ENCODE measurements at places on chromosomes 7 and 10.
A peak's percentile ranks its signal among the peaks of the same experiment; 100 is the strongest.

DNA sequence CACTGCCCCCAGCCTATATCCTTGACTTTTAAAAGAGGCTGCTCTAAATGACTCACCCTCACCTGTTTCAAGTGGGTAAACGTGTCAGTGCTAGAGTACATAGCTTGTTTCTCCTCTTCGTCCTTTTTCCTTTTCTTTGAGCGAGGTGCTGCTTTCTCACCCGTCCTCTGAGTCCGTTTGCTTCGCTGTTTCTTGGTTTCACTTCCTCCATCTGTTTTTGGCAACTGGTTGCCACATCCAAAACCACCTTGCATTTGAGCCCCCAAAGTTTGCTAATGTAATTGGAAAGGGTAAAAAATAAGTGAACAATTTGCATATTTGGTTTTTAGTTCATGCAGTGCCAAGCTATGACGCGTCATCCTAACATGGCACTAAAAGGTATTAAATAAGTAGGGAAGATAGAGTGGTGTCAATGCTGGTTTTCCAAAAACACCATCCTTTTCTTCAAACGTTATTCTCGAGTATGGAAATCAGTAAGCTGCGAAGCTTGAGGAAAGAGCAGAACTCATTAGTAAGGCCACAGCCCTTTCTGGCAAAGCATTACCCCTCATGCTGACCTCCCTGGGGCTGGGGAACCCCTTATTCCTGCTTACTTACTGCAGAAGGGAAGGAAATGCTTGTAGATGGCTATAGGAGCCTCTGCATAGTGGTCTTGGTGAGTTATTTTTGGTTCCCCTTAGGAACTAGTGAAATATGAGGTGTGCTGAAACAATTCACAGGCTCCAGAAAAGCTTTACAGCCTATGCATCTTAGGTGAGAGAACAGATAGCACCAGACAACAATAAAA, 133.5 kb downstream of the GALNT11 start:
- H3K4me3 ChIP-seq = no peak overlapping the region
- peaks cover 12% of the 10 kb centered on the region for H3K36me3 ChIP-seq
- H3K27ac ChIP-seq = no peak overlapping the region
- no peak for DNase-seq
- H3K27me3 ChIP-seq = no peaks in the 10 kb centered on the region

DNA sequence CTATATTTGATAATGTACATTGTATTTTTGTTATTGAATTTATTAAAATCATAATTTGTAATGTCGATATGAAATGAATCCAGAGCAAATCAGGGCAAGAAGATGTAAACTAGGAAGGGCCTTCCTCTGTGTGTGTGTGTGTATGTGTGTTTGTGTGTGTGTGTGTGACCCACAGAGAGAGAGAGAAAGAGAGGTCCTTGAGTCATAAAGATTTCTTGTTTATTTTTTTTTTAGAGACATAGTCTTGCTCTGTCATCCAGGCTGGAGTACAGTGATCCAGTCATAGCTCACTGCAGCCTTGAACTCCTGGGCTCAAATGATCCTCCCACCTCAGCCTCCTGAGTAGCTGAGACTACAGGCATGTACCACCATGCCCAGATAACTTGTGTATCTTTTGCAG, 50.7 kb downstream of the INPP5F start:
- DNase-seq = no peak
- no peaks in the 10 kb centered on the region for H3K27me3 ChIP-seq
- no peak overlapping the region for H3K4me3 ChIP-seq
- no peaks in the 10 kb centered on the region for H3K36me3 ChIP-seq
- H3K4me1 ChIP-seq = no peaks in the 10 kb centered on the region

GRCh38 chr7:129784437-129784782, 168.3 kb downstream of the UBE2H start:
- H3K27me3 ChIP-seq = peaks cover 100% of the 10 kb centered on the region
- peak; percentile 24 for DNase-seq
- peaks cover 34% of the 10 kb centered on the region for H3K4me1 ChIP-seq
- no peak overlapping the region for H3K27ac ChIP-seq
- H3K4me3 ChIP-seq = no peak overlapping the region

- H3K36me3 ChIP-seq = no peaks in the 10 kb centered on the region
- no peak for DNase-seq
- no peaks in the 10 kb centered on the region for H3K4me1 ChIP-seq
- H3K27ac ChIP-seq = no peak overlapping the region
- H3K27me3 ChIP-seq = no peaks in the 10 kb centered on the region
- H3K4me3 ChIP-seq = no peak overlapping the region
Measured at GRCh38 chr10:4068629-4069028, 283.6 kb upstream of the KLF6 start.

GRCh38 chr7:35707422-35707821, 12.5 kb upstream of the HERPUD2 start:
- DNase-seq = no peak
- no peaks in the 10 kb centered on the region for H3K4me1 ChIP-seq
- no peaks in the 10 kb centered on the region for H3K36me3 ChIP-seq
- no peak overlapping the region for H3K27ac ChIP-seq

- H3K27ac ChIP-seq = no peak overlapping the region
- H3K27me3 ChIP-seq = no peaks in the 10 kb centered on the region
Measured at GRCh38 chr7:132825932-132826835, 249.9 kb upstream of the PLXNA4 start.

- H3K27ac ChIP-seq = no peak overlapping the region
- peaks cover 17% of the 10 kb centered on the region for H3K27me3 ChIP-seq
- no peaks in the 10 kb centered on the region for H3K36me3 ChIP-seq
- H3K4me1 ChIP-seq = peaks cover 9% of the 10 kb centered on the region
- no peak for DNase-seq
- peak overlapping the region; percentile 64 for H3K4me3 ChIP-seq
Measured at GRCh38 chr7:123533929-123534382, 439 bp downstream of the IQUB start.

- peaks cover 20% of the 10 kb centered on the region for H3K36me3 ChIP-seq
- H3K27me3 ChIP-seq = no peaks in the 10 kb centered on the region
- no peak for DNase-seq
- no peak overlapping the region for H3K27ac ChIP-seq
- no peaks in the 10 kb centered on the region for H3K4me1 ChIP-seq
- no peak overlapping the region for H3K4me3 ChIP-seq
Measured at GRCh38 chr10:74118804-74119203, 31.8 kb downstream of the AP3M1 start.

DNA sequence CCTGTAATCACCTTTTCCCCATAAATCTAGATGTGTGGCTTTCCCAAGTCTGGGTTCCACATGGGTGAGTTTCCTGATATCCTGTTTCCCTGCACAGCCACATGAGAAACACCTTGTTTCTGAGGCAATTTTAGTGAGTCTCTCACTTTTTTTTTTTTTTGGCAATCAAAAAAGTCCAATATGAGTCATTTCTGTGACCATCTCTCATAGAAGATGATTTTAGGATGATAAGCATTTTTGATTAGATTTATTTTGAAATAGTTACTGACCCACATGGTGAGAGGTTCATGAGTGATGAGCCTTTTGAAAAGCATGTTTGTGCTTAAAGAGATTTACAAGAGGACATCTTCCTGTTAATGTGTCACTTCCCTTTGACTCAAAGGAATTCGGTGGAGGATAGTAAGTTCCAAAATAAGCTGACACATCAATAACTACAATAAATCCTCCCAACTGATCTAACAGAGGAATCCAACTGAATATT, 464.0 kb downstream of the INHBA start:
- no peak overlapping the region for H3K4me3 ChIP-seq
- no peak for DNase-seq
- H3K36me3 ChIP-seq = no peaks in the 10 kb centered on the region

Data from neural progenitor cell (in vitro differentiated cells).